ENCODE measurements at places on chromosomes 6 and 20.
A peak's percentile ranks its signal among the peaks of the same experiment; 100 is the strongest.

DNA sequence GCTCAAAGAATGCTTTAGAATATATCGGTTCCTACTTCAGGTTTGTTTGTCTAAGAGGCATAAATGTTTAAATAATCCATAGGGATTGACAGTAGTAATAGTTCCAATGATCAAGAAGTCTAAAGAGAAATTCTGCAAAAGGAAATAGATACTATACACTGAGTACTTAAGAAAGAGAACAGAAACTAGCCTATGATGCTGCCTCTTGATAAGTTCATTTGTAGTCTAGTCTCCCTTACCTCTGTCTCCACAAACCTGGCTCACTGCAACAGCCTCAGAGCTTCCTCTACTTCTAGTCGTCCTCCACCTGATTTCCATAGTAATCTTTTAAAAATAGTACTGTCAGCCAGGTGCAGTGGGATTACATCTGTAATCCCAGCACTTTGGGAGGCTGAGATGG lies 511.8 kb downstream of the LMBRD1 start:
- no peak for DNase-seq

- no peak for DNase-seq
Observed at GRCh38 chr20:57215826-57216471, 50.5 kb downstream of the BMP7 start.

DNA sequence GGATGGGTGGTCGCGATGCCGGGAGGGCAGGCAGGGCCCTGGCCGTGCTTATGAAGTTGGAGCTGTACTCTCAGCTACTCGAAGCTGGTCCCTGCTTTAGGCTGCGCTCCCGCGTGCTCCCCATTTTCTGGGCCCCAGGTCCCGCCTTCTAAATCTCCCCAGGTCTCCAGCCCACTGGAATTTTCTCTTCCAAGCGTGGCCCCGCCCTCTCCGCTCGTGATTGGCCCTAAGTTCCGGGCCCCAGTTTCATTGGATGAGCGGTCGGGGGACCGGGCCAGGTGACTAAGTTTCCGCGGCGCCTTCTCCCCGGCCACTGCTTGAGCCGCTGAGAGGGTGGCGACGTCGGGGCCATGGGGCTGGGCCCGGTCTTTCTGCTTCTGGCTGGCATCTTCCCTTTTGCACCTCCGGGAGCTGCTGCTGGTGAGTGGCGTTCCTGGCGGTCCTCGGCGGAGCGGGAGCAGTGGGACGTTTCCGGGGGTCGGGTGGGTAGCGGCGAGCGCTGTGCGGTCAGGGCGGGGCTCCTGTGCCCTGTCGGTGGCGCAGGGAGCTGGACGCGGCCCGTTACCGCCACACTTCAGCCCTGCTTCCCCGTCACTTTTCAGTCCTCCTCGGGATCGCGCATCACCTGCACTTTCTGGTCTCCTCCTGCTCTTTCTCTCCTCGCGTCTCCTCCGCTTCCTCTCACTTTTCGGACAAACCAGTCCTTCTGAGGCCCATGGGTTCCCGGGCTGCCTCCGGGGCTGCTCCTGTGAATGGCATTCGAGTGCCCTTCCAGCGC lies at the start of gene MICA:
Gene MICA, plus strand, starts transcription at position 313 of the 778 bp plus-strand sequence. Its CDS starts 38 bp downstream, at position 351.
- peak; percentile 50 for DNase-seq

- DNase-seq, result no peak
Observed at GRCh38 chr20:47337413-47337812, 19.1 kb downstream of the ZMYND8 start.
